ENCODE measurements at places on chromosomes 1 and 21. TPM values are rescaled to one million over a fixed set of nuclear protein-coding genes. Genes with fewer than 3 reads are reported as not detected.

Gene MGST3
- 23.5 TPM for total RNA-seq

Gene MSH4
- total RNA-seq: 0.25 TPM

Gene KIAA1614
- 0.20 TPM for total RNA-seq

Gene MINDY1
- total RNA-seq: 7.8 TPM

Gene LRRC42
- 3.9 TPM for total RNA-seq

Gene CFHR1
- total RNA-seq: not detected
